SK-N-MC (cell line): ENCODE measurements at places on chromosomes 2 and 18.
A peak's percentile ranks its signal among the peaks of the same experiment; 100 is the strongest.

- no peak for DNase-seq
Measured at GRCh38 chr2:163799807-163800206, 64.0 kb upstream of the FIGN start.

GRCh38 chr2:134717286-134718022, 1.3 kb downstream of the TMEM163 start:
- no peak for DNase-seq

GRCh38 chr18:48053881-48054816, 123.7 kb upstream of the SMAD2 start:
- no peak for DNase-seq

GRCh38 chr2:104834431-104835153, 19.3 kb upstream of the POU3F3 start:
- no peak for DNase-seq

DNA sequence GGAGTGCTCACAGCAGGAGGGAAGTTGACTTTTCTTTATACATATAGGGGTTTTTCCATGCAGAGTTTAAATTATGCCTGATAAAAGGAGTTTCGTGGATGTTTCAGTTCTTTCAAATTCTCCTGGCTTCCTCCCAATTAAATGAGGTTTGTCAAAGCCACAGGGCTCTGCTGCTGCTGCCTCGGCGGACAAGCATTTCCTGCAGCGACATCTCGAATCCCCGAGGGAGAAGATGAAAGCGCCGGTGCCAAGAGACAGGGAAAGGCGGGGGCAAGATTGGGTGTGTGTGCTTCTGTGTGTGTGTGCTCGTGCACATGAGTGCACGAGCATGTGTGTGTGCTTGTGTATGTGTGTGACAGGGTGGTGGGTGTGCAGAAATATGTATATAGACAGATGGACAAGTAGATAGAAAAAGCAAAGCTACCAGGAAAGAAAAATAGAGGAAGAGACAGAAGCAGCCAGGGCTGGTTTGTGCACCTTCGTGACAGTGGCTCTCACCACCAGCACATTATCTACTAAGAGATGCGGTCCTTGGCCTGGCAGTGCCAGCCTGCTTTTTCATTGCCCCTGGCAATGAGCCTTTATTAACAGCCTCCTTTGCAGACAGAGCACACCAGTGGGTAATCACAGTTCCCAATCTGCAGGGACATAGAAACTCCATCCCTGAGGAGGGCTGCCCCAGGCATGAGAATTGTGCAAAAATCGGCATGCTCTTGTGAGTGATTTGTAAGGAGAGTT, 76.2 kb downstream of the CDK15 start:
- DNase-seq: peak; percentile 98

DNA sequence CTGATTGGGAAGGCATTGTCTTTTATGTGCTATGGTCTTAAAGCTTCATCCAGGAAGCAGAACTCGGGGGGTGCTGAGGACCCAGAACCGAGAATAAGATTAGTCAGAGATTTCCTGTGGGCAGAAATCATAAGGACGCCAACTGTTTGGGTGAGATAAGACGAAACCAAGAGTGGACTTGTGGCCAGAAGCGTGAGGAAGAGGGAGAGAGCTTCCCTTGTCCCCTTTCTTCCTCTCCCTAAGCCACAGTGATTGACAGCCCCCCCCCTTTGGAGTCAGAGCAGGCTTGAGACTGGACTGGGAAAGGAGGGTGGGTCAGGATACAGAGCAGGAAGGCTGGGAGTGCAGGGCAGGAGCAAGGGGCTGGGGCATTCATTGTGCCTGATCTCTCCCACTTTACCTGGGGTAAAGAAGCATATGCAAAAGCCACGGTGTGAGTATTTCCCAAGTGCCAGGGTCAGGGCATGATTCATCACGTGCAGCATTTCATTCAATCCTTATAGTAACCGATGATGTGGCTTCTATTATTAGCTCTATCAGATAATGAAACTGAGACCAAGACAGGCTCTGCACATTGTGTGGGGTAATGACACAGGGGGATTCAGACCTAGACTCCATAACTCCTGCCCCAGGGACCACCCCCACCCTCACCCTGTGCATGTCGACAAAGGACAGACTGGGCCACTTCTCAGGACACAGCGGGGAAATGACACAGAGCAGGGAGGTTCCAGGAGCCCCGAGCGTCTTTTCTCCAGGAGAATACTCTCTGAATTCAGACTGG, 3.0 kb upstream of the IL1RN start:
- DNase-seq: no peak

GRCh38 chr2:52881606-52882005, 886.0 kb upstream of the CHAC2 start:
- DNase-seq: no peak

DNA sequence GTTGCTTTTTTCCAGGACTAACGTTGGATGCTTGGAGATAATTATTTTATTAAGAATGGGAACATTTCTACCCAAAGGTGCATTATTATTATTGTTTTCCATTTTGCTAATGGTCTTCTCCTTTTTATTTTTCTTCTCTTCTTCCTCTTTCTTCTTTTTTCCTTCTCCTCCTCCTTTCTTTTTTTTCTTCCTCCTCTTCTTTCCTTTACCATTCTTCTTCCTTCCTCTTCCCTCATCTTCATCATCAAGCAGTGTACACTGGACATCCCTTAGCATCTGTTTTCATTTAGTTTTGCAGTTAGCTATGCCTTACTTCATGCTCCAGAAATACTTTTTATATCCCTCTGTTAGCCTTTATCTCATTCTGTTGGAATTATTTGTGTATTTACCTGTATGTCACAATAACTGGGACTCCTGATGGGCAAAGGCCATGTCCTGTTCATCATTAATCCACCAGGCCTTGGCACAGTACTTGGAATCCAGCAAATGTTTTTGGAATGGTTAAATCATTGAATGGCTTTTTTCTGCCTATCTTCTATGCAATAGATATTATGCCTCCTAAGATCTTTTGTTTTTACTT, 162.7 kb downstream of the CAMKMT start:
- no peak for DNase-seq

GRCh38 chr2:100821255-100821910, 1.4 kb downstream of the NPAS2 start:
- no peak for DNase-seq

DNA sequence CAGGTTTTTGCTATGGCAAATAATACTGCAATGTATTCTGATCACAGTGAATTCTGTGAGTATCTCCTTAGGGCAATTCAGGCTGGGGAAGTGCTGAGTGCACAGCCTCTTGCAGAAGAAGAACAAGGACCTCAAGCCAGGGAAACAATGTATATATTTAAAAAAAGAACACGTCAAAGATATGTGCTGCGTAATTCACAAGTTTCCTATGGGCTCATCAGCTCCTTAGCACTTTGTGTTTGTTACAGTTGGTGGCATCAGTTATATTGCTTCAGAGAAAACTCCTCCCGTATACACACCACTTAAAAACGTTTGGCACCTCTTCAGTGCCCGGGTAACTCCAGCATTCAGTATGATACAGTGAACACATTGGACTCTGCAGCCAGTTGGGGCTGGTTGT, 16.5 kb upstream of the MARCO start:
- DNase-seq: no peak

GRCh38 chr2:187719510-187719909, 165.3 kb upstream of the TFPI start:
- no peak for DNase-seq

GRCh38 chr2:226115832-226116200, 683.8 kb downstream of the IRS1 start:
- no peak for DNase-seq

DNA sequence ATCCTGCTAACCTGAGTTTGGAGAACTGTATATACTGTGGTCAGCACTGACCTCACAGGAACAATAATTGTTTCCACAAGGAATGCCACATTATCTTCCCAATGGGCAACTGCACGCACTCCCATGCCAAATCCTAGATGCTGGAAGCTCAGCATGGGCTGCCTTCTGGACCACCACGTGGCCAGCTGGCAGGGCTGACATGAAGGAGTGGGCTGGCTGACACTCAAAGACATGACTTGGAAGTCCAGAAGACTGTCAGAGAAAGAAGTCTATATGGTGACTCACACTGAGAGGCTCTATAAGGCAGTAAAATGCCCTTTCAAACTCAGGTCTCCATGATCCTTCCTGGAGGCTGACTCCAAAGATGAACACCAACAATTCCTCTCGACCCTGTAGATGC, 98.4 kb upstream of the RNF152 start:
- no peak for DNase-seq

DNA sequence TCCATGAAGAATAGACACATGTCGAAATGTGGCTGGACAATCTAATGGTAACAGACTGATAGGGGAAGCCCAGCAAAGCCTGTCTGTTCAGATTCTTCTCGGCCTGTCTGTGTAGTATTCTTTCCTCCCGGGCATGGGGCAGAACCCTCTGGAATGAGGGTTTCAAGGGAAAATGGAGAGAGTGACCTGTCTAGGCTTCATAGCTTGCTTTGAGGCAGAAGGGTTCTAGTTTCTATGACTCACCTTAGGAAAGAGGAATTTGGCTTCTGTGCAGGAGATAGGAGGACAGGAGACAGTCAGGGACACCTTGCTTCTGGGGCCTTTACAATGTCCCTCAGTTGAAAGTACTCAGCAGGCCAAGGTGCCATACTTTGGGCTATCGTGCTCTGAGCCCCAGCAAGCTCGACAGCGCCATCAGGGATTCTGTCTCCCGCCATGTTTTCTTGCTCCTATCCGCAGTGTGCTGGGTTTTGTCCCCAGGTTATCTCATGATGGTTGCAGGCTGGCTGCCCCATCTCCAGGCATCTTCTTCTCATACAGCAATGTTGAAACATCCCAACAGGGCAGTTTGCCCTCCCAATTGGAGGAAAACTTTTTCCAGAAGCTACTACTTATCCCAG, 74.7 kb upstream of the TLK1 start:
- no peak for DNase-seq

DNA sequence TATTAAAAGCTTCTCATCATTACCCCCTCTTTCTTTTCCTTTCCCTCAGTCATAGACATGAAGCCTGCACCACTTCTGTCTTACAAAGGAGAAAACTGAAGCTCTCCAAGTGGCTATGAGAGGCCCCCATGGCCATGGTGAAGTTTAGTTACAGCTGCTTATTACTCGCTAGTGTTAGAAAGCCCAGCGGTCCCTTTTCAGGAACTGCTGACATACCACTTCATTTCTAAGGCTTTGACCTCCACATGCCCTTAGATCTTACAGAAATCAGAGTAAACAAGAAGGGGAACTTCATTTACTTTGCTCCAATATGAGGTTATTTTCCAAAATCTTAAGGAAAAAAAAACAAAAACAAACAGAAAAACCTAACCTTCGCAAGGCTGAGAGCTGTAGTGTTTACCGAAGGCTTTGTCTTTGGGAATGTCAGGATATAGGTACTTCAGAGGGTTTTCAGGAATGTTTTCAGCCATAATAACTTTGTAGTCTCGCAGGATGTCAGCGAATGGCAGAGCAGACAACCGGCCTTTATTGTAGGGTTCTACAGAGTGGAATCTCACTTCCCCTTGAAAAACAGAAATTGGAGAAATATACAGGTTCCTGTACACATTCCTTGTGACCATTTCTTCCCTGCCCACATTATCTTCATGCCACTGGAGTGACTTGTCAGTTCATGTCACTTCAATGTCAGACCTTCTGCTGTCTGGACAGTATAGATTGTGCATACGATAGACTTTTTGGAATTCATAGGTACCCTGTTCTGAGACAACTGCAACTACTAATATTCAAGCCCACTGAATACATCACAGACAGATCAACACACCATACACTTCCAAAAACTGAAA, 18.8 kb upstream of the STAT1 start:
- no peak for DNase-seq

- peak; percentile 84 for DNase-seq
Measured at GRCh38 chr2:142254031-142254430, 123.2 kb upstream of the LRP1B start.

- no peak for DNase-seq
Measured at GRCh38 chr2:52238782-52239181, 1206.8 kb upstream of the NRXN1 start.

- DNase-seq: no peak
Measured at GRCh38 chr2:190344276-190344827, 963 bp downstream of the INPP1 start.

DNA sequence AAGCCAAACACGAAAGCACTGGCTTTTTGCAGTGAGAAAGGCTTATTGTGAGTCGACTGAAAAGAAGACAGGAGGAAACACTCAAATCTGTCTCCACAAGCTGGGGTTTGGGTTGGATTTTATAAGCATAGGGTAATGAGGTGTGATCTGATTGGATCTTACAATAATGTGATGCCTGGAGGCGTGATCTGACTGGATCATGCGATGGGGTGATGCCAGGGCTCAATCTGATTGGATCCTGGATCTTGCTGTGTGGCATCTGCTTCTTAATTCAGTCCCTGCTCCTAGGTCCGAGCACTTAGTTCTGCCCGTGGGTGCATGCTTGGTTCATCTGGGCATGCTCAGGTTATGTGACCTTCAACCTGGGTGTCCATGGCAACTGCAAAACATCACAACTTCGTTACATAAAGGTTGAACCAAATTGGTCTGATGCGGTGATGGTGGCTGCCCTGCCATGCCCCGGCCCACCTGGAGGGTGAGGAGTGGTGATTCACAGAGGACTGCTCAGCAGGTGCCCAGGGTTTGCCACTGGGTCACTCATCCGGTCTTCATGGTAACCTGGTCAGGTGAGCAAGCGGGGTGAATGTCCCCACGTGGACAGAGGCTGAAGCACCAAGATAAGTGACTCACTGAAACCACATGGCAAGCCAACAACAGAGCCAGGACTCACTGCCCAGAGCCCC, 111.0 kb downstream of the KCNF1 start:
- DNase-seq: peak; percentile 8

DNA sequence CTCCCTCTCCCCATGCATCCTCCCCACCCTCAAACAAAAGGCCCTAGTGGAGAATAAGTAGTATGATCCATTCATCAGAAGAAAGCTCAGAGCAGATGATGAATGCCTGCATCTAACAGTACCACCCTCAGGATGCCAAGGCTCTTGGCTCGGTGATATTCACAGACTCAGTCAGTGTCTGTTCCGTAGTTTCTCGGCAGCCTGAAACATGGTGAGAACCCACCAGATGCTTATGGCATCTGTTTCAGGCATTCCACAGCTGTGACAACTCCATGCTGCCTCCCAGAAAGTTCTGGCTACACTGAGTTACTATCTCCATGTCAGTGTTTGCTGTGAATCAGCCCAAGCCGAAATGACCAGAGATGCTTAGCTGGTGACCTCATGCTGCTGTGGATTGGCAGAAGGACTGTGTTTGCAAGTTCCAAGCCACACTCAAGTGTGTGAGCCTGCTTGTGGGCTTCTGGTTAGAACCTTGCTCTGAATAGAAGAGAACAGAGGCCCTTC, 83.9 kb downstream of the WDSUB1 start:
- no peak for DNase-seq

GRCh38 chr18:77702686-77703085, 453.0 kb downstream of the GALR1 start:
- DNase-seq: no peak

DNA sequence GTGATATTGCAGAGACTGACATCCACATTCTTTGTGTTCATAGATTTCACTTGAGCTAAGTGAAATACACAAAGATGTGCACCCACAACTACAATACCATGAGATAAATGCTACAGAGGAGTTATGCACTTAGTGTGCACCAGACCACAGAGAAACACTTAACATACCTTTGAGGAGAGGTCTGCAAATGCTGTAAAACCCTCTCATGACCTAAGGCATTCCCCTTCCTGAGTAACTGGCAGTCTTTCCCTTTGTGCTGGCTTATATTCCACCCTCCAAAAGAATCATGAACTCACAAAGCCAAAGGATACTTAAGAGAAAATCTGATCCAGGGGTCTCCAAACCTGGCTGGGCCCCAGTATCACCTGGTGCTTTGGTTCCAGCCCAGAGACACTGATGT, 16.2 kb downstream of the NXPH2 start:
- no peak for DNase-seq
